ENCODE measurements at places on chromosomes 2 and 18.

DNA sequence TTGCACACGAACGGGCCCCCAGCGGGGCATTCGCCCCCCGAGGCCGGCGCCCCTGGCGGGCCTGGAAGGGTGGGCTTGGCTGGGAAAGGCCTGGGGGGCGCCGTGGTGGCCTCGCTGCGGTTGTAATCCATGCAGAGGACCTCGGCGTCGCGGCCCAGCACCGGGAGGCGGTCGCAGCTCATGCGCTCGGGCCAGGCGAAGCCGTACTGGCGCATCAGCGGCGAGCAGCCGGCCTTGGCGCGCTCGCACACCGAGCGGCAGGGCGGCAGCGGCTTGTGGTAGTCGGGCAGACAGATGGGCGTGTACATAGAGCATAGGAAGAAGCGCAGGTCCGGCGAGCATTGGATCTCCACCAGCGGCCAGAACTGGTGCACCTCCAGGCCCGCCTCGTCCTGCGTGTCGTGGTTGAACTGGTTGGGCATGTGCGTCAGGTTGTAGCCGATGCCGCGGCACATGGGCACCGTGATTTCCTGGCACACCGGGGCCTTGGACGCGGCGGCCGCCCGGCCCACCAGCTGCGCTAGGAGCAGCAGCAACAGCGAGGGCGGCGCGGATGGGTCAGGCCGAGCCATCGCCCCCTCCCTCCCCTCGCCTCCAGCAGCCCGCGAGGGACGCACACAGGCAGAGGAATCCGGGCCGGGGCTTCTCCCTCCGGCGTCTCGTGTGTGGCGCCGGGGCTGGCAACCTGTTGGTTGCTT, 1.4 kb downstream of the FZD5 start:
- DNase-seq, result no peak

DNA sequence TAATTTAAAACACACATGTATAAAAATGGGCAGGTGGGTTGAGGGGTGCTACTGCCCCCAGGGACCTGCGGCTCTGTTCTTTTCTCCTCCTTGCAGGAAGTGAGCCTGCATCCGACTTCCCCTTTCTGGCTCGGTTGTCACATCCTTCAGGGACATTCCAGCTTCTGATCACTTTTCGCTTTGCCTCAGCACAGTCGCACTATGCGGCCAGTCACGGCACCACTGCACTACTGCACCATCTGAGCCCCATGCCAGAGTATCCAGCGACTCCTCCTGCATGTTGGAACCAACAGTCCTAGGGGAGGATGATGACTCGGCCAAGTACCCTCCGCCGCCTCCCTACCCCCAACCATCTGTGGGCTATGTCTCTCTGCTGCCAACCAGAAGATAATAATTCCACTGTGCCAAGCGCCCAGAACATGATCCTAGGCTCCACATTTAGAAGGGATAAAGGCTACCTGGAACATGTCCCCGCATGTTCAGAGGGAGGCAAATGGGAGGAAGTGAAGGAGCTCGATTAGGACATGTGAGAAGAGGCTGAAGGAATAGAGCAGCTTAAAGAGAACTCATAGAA, 17.6 kb downstream of the CDC42EP3 start:
- no peak for DNase-seq

DNA sequence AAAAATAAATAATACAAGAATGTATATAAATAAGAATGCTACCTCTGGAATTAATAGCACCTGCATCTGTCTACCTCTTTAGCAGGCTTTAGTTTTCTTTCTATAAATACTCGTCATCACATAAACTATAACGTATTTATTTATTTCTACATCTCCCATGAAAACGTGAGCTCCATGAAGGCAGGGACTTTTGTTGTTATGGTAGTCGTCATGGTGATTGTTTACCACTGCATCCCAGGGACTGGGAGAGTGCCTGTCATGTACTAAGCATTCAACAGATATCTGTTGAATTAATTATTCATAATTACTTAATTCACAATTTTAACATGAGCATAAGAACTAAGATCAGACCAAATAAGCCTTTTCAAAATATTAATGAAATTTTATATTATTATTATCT, 386.6 kb downstream of the NRXN1 start:
- no peak for DNase-seq

- DNase-seq, result no peak
Observed at GRCh38 chr2:57296795-57297517, 749.6 kb upstream of the VRK2 start.

DNA sequence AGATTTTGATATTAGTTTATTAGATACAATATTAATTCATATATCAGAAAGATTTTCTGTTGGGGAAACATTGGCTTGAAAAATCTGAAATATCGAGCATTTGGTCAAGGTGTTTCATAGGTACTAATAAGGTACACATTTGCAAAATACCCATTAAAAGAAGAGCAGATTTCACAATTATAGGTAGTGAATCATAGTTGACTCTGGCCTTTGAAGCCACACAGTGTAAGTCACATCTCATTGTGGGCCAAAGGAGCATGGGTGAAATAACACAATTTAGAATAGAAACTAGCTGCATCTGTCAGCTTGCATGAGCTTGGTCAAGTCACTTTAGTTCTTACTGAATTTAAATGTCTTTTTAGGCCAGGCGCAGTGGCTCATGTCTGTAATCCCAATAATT, 4.9 kb downstream of the KDM3A start:
- DNase-seq, result no peak

GRCh38 chr2:161371869-161372268, 44.2 kb upstream of the TBR1 start:
- DNase-seq, result no peak

- DNase-seq, result no peak
Observed at GRCh38 chr2:28395334-28396061, 2.8 kb downstream of the FOSL2 start.

- no peak for DNase-seq
Observed at GRCh38 chr2:46493971-46494250, 14.5 kb downstream of the TMEM247 start.

- DNase-seq, result no peak
Observed at GRCh38 chr2:84317135-84317534, 141.9 kb downstream of the SUCLG1 start.

GRCh38 chr18:26438980-26439379, 109.4 kb downstream of the KCTD1 start:
- no peak for DNase-seq

DNA sequence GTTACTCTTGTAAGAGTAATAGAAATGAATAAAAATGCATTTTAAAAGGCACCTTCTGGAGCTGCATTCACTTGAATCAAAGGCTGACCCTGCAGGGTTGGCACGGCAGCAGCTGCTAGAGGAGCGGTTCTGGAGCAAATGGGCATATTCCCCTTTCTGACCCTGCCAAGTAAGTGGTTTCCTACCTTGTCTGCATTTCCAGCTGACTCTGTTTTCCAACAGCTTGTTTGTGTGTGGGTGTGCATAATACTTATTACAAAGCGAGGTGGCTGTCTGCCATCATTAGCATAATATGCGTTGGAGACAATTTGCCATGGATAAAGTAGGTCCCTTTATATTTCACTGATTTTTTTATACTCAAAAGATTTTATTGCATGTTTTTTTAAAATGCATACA, 21.3 kb upstream of the TTN start:
- no peak for DNase-seq

DNA sequence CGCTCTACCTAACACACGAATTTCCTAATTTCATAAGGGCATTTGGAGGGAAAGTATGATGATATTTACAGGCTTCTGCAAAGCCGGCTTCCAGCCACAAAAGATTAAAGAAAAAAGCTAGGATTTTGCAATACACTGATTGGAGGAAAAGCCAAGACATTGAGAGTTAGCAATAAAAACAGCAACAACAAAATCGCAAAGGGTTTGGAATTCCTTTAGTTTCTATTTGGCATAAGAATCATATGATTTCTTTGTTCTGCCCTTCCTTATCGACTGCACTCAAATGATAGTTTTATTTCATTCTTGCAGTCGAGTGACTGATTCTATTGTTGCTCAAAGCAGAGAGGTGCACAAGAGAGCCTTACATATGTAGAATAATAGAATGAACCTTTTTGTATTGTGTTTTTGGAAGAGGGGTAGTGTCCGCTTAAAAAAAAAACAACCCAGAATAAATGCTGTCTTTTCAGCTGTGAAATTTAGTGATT, 3.9 kb upstream of the ZNF532 start:
- DNase-seq, result no peak

GRCh38 chr2:176781570-176782217, 430.9 kb upstream of the HNRNPA3 start:
- no peak for DNase-seq
